ENCODE measurements at places on chromosomes 12 and 14. TPM values are rescaled to one million over a fixed set of nuclear protein-coding genes. Genes with fewer than 3 reads are reported as not detected.
A peak's percentile ranks its signal among the peaks of the same experiment; 100 is the strongest.

The RNASE3 gene
- 0.55 TPM for total RNA-seq

The AQP2 gene
- total RNA-seq = not detected

DNA sequence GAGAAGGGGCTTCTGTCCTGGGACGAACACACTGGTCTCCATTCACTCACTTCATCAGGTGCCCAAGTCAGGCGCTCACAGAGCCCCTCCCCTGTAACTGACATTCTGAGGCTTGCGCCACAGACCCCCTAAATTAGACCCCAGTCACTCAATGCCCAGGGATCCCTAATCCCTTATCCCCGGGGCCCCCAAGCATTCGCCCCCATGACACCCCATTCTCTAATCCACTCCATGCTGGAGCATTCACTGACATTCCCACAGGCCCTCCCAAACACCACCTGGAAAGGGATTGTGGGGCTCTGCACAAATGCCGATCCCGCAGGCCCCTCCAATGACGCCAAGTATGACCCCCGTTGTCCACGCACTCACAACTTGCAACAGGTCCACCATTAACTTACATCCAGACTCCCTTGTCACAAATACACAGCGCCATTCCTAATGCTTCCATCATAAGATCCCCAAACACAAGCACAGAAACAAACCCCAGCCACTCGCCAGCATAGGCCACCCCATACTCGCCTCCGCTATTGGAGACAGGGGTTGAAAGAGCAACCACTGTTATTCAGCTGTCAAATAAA, 1.5 kb downstream of the ZNF605 start:
- no peak for DNase-seq
- peak overlapping the region; percentile 70 for H3K4me3 ChIP-seq
- peak overlapping the region; percentile 93 for H3K27ac ChIP-seq
- peaks cover 20% of the 10 kb centered on the region for H3K4me1 ChIP-seq

- no peak overlapping the region for H3K4me3 ChIP-seq
- DNase-seq = no peak
- peaks cover 9% of the 10 kb centered on the region for H3K27me3 ChIP-seq
- H3K27ac ChIP-seq = no peak overlapping the region
These were observed 83.8 kb downstream of the PPM1A start for GRCh38 chr14:60332869-60333268.

DNA sequence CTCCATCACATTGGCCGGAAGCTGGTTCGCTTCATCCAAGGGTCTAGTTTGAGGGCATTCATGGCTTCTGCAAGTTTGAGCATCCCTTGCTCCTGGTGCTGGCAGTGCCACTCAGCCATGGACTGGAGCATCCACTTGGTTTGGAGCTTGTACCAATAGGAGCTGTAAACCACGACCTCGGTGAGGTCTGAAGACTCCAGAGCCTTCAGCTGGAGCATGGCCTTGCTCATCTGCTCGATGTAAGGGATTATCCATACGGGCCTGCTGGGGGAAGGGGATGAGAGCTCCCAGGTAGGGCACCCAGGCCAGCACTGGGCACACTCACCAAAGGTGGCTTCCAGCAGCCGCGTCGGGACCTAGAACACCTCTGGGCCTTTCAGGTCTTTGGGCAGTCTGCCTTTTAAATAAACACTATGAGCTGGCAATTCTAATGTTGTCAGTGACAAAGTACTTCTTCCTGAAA, 13.5 kb downstream of the FOS start:
- no peaks in the 10 kb centered on the region for H3K36me3 ChIP-seq
- DNase-seq = no peak
- H3K4me1 ChIP-seq = peaks cover 30% of the 10 kb centered on the region

GRCh38 chr14:90580377-90581335, 183.8 kb downstream of the CALM1 start:
- no peak overlapping the region for H3K4me3 ChIP-seq
- peaks cover 27% of the 10 kb centered on the region for H3K4me1 ChIP-seq
- no peak for DNase-seq
- H3K27ac ChIP-seq = no peak overlapping the region
- H3K27me3 ChIP-seq = no peaks in the 10 kb centered on the region

DNA sequence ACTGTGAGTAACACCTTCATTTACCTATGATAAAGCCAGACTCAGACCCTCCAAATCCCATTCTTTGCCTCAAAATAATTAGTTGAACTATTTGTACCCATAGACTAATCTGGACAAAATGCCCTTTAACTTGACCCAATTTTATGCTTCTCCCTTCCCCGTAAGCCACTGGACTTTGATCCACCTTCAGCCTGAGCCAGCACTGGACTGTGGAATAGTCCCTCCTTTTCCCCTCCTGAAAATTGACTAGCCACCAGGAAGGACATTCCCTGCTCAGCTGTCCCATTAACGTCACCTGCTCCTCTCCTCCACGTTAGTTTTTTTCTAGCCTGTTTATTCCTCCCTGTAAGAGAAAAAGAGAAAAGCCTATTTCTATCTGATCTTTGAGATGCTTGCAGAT, 10.3 kb downstream of the MED21 start:
- H3K27ac ChIP-seq = no peak overlapping the region
- no peak overlapping the region for H3K4me3 ChIP-seq
- H3K36me3 ChIP-seq = peaks cover 22% of the 10 kb centered on the region
- no peak for DNase-seq
- no peaks in the 10 kb centered on the region for H3K27me3 ChIP-seq
- H3K4me1 ChIP-seq = no peaks in the 10 kb centered on the region

DNA sequence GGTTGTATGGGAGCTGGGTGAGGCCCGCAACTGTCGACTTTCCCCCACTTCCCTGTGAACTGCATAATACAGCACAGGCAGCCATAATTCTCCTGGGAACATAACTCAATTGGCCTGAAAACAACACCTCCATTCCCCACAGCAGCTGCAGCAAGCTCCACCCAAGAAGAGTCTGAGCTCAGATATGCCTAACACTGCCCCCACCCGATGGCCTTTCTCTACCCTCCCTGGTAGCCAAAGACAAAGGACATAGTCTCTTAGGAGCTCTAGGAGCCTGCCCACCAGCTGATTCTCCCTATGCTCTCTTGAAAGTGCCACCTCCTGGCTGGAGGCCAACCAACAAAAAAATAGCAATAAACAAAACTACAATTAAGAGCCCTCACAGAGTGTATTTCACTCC, 542.7 kb upstream of the LMO3 start:
- no peak overlapping the region for H3K27ac ChIP-seq
- H3K4me3 ChIP-seq = no peak overlapping the region
- no peaks in the 10 kb centered on the region for H3K36me3 ChIP-seq
- DNase-seq = no peak
- H3K4me1 ChIP-seq = no peaks in the 10 kb centered on the region
- H3K27me3 ChIP-seq = no peaks in the 10 kb centered on the region

GRCh38 chr12:122968104-122968503, 1.8 kb upstream of the ABCB9 start:
- DNase-seq = no peak
- H3K27ac ChIP-seq = no peak overlapping the region
- peaks cover 36% of the 10 kb centered on the region for H3K4me1 ChIP-seq
